ENCODE measurements at places on chromosomes 6 and 20.

DNA sequence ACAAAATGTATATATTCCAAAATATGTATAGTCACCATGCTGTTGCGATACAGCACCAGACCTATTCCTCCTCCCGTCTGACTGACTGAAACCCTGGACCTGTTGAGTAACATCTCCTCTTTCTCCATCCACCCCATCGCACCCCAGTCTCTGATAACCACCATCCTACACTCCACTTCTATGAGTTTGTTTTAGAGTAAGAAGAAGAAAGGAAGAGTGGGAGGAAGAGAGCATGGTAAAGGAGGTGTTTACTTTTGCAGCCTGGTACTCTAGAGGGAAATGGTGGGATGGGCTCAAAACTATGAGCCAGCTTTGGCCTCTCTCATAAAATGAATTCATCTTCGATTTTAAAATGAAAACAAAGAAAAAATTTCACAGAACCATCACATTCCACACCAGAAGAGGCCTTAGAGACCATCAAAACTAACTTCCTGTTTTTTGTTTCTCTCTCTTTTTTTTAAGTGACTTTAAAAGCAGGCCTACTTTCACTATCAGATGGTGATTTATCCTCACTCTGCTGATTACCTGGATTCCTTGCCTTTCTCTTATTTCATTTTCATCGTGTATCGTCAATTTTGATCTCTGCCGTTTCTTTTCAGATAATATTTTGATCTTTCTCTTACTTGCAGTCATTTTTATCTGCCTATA is 16.8 kb upstream of the FUCA2 start:
- DNase-seq = no peak

GRCh38 chr6:89745716-89746115 is 73.9 kb downstream of the MDN1 start:
- DNase-seq = no peak

GRCh38 chr6:2866171-2866846 is 24.6 kb upstream of the SERPINB1 start:
- DNase-seq = no peak

GRCh38 chr6:93420163-93420795 is 920 bp upstream of the EPHA7 start:
- no peak for DNase-seq

DNA sequence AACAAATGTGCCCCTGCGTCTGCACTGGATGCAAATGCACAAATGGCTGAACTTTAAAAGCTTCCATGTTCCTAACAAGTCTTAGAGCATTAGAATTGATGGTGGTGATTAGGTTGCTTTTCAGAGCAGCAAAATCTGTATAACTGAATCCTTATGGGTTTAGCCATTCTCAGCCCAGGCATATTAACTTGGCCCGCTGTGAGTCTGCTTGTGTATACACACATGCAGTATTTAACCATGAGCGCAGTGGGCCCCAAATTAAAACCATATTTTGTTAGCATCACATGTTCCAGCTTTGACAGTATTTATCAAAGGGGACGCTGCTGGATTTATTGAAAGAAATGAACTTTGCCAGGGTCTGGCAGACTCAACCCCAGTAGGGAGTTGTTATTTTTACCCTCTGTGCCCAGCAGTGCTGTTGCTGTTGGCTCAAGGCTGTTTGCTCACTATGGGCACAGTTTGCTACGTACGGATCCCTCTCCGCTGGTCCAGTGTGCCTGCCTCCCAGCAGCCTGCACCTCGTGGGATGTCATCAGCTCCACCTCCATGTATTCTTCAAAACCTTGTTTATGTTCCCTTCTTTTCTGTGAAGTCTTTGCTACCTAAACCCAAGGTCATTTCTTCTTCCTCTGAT is 144.7 kb downstream of the QRSL1 start:
- no peak for DNase-seq

DNA sequence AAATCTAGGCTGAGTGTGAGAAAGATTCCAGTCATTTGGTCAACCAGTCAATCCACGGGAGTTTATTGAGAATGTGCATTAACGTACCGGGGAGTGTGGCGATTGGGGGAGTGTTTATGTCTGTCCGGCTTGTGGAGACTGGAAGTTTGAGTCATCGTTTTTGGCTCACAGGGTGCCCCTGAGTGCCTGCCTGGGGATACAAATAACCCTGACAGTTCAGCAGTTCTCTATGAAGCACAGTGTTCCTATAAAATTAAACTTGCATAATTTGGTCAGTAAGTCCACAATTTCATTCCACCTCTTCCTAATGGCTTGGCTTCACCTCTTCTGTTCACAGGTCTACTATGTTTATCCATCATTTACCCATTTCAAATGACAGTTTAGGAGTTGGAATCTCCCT is 72.6 kb upstream of the PLEKHG1 start:
- DNase-seq = no peak

DNA sequence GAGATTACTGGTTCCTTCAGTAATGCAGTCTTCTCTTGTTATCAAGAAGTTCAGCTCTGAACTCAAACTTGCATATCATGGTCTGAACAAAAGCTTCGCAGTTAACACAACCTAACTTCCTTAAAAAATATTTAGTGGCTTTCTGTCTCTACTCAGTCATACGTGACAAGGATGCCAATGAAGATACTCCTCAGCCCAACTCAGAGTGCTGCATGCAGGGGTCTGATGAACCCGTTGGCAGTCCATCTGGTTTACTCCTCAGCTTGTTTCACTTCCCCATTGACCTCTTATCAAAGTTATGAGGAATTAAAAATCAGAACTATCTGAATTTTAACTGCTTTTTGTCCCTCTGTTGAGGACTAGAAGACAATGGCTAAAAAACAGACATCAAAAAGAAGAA is 56.6 kb upstream of the RIN2 start:
- DNase-seq = no peak

DNA sequence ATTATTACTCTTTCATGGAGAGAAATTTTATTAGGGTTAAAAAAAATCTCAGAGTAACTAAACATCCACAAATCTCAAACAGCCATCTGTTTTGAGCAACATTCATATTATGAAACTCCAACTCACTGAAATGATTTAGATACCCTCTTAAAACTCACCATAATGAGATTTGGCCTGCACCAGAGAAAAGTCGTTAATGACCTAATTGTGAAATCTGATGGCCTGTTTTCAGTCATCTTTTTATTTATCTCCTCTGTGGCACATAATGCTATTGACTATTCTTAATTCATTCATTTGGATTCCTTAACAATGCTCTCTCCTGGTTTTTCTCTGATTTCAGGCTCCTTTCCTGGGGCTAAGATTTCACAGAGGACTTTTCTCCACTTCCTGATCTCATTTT is 192.7 kb downstream of the RNF144B start:
- no peak for DNase-seq

DNA sequence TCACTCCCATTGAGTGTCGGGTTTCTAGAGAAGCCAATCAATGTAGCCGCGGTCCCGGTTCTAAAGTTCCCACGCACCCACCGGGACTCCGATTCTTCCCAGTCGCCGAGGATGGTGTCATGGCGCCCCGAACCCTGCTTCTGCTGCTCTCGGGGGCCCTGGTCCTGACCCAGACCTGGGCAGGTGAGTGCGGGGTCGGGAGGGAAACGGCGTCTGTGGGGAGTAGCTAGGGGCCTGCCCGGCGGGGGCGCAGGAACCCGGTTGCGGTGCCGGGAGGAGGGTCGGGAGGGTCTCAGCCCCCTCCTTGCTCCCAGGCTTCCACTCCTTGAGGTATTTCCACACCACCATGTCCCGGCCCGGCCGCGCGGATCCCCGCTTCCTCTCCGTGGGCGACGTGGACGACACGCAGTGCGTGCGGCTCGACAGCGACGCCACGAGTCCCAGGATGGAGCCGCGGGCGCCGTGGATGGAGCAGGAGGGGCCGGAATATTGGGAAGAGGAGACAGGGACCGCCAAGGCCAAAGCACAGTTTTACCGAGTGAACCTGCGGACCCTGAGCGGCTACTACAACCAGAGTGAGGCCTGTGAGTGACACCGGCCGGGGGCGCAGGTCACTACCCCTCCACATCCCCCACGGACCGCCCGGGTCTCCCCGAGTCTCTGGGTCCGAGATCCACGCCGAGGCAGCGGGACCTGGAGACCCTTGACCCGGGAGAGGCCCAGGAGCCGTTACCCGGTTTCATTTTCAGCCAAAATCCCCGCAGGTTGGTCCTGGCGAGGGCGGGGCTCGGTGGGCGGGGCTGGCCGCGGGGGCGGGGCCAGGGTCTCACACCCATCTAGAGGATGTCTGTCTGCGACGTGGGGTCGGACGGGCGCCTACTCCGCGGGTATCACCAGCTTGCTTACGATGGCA is 35.2 kb upstream of the HLA-G start:
- peak; percentile 88 for DNase-seq

GRCh38 chr6:74431873-74432580 is 736.0 kb downstream of the CD109 start:
- DNase-seq = no peak

DNA sequence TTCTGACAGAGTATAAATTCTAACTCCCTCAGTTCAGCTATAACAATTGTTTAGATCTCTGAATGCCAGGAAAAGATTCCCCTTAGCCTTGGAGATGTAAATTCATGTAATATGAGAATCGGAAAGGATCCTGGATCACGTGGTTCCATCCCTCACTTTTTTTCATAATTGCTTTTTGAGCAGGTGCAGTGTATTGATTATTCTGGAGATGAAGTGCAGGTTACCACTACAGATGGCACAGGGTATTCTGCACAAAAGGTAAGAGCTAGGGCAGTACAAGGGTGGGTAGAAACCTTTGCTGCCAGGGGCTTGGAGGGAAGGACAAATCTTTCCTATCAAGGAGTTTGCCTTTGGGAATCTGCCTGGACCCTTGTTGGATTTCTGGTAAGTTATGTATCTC is 52.7 kb downstream of the KDM1B start:
- no peak for DNase-seq

DNA sequence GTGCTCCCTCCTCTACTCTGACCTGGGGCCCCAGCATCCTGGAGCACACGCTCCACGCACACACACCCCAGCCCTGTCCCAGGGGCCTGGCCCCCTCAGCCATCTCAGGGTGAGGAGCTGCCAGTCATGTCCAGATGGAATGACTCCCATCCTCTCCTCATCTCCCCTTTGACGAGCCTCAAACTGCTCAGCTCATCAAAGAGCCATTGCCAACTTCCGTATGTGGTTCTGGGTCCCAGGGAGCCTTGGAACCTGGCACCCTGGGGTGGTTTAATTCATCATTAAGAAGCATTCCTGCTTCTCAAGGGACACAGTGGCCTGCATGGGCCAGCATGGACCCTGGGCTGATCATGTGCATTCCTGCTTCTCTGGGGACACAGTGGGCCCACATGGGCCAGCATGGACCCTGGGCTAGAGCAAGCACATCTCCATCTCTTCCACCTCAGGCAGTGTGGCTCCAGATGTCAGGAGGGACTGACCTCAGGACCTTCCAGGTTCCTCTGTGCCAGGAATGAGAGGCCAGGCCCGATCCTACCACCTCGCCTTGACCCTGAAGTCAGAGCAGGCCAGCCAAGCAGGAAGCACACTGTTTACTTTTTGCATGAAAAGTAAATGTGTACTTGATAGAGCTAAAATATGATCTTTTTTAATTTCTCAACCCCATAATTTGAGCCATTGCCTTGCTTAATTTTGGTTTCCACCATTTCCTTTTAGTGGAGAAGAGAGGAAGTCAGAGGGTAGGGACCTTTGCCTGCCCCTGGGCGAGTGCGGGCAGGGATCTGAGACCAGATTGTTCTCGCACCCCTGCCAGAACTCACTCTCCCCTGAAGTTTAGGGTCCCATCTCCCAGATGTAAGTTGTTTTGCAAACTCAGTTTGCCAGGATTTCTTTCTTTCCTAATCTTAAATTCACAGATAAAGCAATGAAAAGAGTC is 26.1 kb downstream of the SPATA2 start:
- DNase-seq = no peak

- DNase-seq = no peak
Measured at GRCh38 chr6:13013681-13014503, 297.3 kb downstream of the PHACTR1 start.

GRCh38 chr6:53066874-53067706 is 1.9 kb downstream of the FBXO9 start:
- DNase-seq = no peak

DNA sequence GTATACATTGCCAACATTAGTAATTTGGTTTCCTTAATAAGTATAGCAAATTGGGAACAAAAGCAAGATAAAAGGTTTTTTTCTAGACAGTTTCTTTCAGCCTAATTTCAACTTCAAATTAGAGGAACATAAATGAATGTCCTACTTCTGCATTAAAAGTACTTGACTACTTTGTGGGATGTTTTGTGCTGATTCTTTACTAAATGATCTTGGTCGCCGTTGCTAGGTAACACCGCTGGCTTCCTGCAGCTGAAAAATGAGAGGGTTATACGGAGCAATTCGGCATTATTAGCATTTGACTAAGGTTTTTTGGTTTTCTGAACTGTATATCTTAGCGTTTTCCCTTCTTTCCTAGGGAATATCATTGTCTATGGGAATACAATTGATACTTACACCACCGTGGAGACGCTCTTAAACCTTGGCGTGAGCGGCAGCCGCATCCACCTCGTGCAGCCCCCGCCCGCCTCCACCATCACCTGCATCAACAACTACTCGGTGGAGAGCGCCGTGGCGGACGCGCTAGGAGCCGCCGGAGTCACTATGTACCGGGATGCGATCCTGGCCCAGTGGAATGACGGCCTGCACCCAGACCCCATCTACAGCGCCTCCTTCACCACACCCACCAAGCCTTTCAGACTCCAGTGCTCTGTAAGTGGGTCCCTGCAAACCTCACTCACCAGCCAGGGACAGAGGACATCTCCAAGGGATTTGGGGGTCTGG is 90.9 kb upstream of the INSM1 start:
- no peak for DNase-seq

DNA sequence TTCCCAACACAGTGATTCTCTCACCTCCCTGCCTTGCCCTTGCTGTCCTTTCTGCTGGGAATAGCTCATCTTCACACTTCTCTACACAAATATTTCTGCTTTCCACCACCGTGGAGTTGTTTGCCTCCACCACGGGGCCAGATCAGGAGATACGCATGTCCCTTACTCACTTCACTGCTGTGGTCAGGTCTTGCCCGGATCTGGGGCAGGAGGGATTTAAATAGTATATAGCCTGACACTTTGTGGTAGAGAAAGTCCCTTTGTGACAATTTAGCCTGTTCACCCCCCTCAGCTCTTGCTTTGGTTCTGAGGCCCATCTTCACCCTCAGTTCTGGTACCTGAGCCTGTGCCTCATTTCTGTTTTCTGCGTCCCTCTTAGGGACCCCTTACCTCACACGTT is 92.6 kb upstream of the PREP start:
- no peak for DNase-seq

- peak; percentile 33 for DNase-seq
Measured at GRCh38 chr20:54078296-54078984, 8.0 kb upstream of the BCAS1 start.

DNA sequence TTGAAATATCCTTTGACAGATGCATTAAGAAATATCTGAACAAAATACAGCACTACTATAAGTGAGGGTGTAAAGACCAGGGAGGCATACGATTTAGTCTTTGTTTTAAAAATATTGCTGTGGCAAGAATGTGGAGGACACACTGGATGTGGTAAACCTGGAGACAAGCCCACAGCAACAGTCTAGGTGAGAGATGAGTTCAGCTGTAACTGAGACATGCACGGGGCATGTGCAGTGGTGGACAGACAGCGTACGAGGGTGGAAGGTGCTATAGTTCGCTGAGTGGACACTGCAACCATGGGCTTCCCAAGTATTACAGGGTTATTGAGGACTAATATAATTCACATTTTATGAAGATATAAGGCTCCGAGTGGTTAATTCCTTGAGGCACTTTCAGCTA is 1.8 kb downstream of the NANP start:
- no peak for DNase-seq
